Vagina (tissue), 2 donors: ENCODE measurements at places on chromosomes 2 and 18. TPM values are rescaled to one million over a fixed set of nuclear protein-coding genes. Genes with fewer than 3 reads are reported as not detected.
A peak's percentile ranks its signal among the peaks of the same experiment; 100 is the strongest.

LRP1B gene
- total RNA-seq = 8.8 TPM

TMEM169 gene
- total RNA-seq = not detected

DLX1 gene
- total RNA-seq = not detected

DNA sequence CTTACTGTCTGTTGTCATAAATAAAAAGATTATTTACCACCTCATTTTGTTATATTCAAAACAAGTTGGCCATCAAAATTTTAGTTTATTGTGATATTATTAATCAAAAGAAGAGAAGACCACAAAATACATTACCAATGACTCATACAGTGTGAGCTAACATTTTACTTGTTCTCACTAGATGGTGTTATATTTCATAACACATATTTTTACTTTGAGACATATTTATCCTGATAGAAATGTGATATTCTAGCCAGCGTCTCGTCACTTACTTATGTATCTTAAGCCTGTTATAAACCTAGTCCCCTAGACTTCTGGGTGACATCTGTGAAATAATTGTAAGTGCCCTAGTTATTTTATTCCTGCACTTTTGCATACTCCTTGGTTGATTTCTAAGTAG, 263.2 kb downstream of the CDH7 start:
- H3K4me1 ChIP-seq = no peaks in the 10 kb centered on the region
- no peak overlapping the region for H3K4me3 ChIP-seq
- H3K27ac ChIP-seq = no peak overlapping the region
- no peaks in the 10 kb centered on the region for H3K27me3 ChIP-seq

DNA sequence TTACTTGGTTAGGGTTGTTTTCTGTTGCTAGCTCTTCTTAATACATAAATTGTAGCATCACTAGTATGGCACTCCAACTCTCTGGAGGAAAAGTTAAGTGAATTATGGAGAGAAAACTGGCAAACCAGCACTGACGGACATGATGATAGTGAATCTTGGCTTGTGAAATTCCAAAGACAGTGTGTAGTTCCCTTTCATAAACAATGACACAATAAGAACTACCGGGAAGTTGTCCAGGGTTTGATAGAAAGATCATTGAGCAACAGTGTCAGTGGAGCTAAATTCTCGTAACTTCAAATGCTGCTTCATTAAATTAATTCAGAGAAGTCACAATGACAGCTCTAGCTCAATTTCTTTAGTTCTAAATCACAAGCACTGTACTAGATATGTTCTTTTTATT, 66.5 kb downstream of the RIT2 start:
- DNase-seq = no peak
- H3K4me1 ChIP-seq = no peaks in the 10 kb centered on the region

DNA sequence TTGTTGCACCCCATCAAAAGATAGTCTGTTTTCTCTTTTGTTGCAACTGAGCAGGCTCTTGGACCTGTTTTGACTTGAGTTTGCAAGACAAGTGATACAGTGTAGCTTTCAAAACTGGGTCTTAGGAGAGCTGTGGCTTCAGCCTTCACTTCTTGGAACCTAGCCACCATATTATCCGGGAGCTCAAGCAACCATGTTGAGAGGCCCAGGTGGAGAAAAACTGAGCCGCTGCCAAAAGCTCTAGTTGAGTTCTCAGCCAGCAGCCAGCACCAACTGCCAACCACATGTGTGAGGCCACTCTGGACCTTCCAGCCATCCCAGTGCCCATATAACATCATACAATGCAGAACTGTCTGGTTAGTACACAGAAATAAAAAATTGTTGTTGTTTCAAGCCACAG, 5.4 kb downstream of the CACNB4 start:
- H3K36me3 ChIP-seq = no peaks in the 10 kb centered on the region
- no peak for DNase-seq
- H3K27ac ChIP-seq = no peak overlapping the region
- no peak overlapping the region for H3K4me3 ChIP-seq
- no peaks in the 10 kb centered on the region for H3K27me3 ChIP-seq

GLI2 gene
- 16.2 TPM for total RNA-seq

TTN gene
- total RNA-seq = 2.0 TPM

DNA sequence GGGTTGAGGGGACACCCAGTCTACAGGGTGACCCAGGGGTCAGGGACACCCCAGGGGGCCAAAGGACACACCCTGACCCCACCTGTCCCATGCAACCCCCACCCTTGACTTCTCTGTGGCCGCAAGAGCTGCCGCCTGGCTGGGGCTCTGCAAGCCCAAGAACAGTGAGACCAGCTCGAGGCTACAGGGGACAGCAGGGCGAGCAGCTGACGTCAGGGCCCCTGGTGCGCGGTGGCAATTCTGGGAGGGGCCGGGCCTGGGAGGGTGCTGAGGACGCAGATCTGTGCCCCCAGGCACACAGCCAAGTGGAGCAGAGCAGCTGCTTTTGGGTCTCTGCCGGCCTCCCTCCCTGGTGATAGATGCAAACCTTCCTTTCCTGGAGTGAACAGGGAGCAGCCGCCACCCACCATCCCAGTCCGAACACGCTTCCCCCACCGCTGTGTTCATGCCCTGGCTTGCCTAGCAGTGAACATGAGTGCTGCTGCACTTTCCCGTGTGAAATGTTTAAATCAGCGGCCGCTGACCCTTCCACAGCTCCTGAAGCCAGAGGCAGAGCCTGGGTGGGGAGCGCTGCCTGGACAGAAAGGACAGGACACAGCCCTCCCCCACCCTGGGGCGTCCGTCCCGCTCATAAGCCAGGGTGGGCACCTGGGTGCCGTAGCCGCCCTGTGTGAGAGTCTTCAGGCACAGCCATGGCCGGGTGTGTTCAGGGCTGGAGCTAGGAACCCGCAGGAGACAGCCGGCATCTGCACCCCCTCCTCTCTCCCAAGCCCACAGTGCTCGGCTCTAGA, 46.9 kb downstream of the SLC66A2 start:
- H3K27ac ChIP-seq = no peak overlapping the region
- H3K4me3 ChIP-seq = no peak overlapping the region
- H3K36me3 ChIP-seq = peaks cover 26% of the 10 kb centered on the region
- peaks cover 11% of the 10 kb centered on the region for H3K4me1 ChIP-seq
- no peaks in the 10 kb centered on the region for H3K27me3 ChIP-seq

GRCh38 chr18:21599585-21600525, 649 bp downstream of the ESCO1 start:
- DNase-seq = peak; percentile 88
- H3K27ac ChIP-seq = peak overlapping the region; percentile 98
- H3K4me3 ChIP-seq = peak overlapping the region; percentile 99
- no peaks in the 10 kb centered on the region for H3K27me3 ChIP-seq

GRCh38 chr2:31227110-31227509, 6.8 kb upstream of the EHD3 start:
- no peak for DNase-seq
- H3K27me3 ChIP-seq = no peaks in the 10 kb centered on the region
- peaks cover 8% of the 10 kb centered on the region for H3K4me1 ChIP-seq
- H3K4me3 ChIP-seq = no peak overlapping the region
- no peak overlapping the region for H3K27ac ChIP-seq

DNA sequence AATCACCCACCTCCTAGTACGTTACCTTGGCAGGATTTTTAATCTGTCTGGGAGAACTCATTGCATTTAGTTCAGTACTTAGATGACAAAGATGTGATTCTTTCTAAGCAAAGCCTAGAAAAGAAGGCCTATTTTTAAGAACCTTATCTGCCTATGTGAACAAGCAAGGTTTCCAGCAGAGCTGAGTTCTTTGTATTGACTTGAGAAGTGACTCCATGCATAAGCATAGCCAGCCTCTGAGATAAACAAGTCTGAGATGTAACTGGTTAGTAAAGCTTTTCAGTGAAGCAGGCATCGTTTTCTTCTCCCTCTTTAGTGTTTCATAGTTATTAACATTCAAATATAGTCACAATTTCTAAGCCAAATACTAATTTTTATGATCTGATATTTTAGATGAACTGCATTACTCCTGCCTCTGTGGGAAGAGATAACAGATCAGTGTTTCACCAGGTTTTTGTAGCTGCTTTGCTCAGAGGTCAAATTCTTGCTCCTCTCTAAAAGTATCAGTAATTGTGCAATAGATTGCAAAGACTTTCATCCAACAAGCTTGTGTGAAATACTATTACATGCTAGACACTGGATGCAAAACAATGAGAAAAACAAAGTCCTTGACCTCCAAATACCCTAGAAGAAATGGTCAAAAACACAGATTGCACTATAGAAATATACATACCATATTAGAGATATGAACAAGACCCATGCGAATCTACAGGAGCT, 107.8 kb downstream of the MBD2 start:
- H3K36me3 ChIP-seq = no peaks in the 10 kb centered on the region
- H3K27ac ChIP-seq = no peak overlapping the region
- peaks cover 4% of the 10 kb centered on the region for H3K4me1 ChIP-seq
- DNase-seq = no peak

DNA sequence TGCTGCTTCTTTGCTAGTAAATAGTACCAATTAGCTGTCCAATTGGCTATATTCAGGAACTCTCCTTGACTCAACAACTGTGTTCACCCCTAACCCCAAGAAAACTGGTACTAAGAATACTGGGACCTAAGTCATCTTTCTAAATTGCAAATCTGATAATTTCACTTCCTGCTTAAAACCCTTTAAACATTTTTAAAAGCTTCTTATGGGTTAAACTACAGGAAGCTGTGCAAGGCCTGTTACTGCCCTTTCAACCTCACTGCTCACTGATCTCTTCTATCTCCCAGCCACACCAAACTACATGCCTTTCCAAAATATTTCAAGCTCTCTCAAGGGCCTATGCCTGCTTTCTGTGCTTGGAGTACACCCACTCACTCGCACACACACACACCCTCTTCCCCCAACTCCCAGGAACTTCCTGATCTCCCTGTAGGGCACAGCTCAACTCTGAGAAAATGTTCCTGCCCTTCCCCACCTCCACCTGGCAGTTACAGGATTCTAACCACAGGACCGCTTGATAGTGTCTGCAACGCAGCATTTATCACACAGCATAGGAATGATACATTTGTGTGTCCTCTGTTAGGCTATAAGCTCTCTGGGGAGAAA, 6.7 kb downstream of the LMAN1 start:
- H3K36me3 ChIP-seq = peaks cover 57% of the 10 kb centered on the region
- no peak overlapping the region for H3K4me3 ChIP-seq

DNA sequence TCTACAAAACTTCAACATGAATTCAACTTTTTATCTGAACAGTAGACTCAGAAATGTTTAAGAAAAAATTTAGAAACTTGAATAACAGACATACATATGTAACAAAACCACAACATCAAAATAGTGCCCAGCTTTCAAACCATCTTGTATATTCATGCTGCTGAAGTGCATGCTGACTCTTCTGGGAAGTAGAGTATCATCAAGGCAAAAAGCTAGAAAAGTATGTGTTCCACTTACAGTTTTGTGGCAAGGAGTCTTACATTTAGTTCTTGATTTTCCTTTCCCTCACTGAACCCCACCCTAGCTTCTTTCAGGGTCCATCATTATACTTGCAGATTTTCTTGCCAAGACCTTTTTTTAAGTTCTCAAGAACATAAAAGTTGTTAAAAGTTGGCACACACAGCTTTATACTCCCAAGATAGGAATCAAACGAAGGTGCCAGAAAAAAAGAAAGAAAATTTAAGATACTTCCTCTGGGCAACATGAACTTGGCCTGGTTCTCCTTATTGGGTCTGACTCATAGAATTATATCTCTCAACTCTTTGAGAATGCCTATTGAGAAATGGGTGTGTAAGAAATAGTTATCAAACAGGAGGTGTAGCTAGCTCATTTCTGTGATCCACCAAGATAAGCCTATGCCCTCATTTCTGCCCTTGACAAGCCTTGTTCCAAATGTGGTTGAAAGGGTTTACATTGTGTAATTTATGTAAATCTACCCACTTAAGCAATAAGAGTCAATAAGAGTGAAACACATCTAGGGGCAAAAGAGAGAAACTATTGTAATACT, 667.6 kb upstream of the ACVR2A start:
- H3K4me3 ChIP-seq = no peak overlapping the region
- no peaks in the 10 kb centered on the region for H3K36me3 ChIP-seq
- no peaks in the 10 kb centered on the region for H3K4me1 ChIP-seq
- H3K27me3 ChIP-seq = no peaks in the 10 kb centered on the region
- H3K27ac ChIP-seq = no peak overlapping the region

DNA sequence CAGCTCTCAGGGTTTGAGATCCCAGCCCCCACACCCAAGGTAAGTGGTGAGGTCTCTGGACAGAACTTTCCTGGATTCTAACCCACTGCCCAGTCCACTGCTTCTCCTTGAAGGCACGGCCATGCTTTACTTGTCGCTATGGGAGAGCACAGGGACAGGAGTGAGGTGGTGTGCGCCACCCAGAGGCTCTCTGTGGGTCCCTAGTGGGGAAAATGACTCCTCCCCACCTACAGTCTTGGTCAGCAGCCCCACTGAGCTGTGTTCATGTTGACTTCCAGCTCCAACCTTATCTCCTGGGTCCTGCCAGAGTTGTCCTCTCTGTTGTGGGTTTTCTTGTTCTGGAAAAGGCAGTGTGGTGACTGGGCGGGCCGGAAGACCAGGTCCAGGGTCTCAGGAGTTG, 11.1 kb downstream of the TET3 start:
- no peaks in the 10 kb centered on the region for H3K36me3 ChIP-seq
- H3K27me3 ChIP-seq = no peaks in the 10 kb centered on the region
- H3K4me1 ChIP-seq = peaks cover 28% of the 10 kb centered on the region
- H3K27ac ChIP-seq = no peak overlapping the region
- H3K4me3 ChIP-seq = no peak overlapping the region

GRCh38 chr18:74608681-74609080, 11.0 kb downstream of the ZNF407 start:
- H3K36me3 ChIP-seq = no peaks in the 10 kb centered on the region
- H3K4me1 ChIP-seq = peaks cover 7% of the 10 kb centered on the region
- DNase-seq = no peak

TANC1 gene
- 61.9 TPM for total RNA-seq

- H3K27ac ChIP-seq = no peak overlapping the region
- H3K4me3 ChIP-seq = no peak overlapping the region
- no peaks in the 10 kb centered on the region for H3K4me1 ChIP-seq
- no peak for DNase-seq
- H3K27me3 ChIP-seq = no peaks in the 10 kb centered on the region
Observed at GRCh38 chr2:227117027-227117426, 47.0 kb downstream of the COL4A4 start.

SPHKAP gene
- 1.2 TPM for total RNA-seq

DNA sequence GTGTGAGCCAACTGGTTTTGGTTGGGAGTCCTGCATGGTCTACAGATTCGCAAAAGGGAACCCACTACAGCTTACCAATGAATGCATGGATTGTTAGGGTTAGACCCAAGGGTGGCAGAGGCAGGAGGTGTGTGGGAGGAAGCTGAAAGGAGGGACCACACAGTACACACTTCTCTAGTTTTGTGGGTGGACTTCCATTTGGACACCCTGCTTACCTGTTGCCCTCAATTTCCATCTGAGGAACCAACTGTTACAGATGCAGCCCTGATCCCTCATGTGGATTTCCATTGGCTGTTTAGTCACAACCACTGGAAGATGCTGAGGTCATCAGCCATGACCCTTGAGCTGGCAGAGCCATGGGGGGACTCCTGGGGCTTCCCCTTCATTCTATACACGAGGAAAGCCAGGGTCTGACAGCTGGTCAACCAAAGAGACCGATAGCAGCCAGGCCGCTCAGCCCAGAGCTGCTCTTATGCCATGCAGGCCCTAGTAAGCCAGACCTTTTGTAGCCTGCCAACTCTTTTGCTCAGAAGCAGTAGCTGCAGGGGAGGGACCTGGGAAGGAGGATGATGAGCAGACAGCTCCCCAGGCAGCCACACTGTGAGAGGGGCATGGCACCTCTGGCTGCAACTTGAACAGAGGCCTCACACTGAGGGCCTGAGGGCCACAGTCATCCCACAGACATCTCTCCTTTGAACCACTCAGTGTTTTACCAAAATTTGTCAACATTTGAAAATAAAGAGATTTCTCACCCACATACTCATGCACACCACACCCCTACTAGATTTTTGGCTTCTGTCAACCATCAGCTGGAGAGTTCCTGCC, 162.1 kb downstream of the SETBP1 start:
- H3K4me3 ChIP-seq = no peak overlapping the region
- no peaks in the 10 kb centered on the region for H3K27me3 ChIP-seq
- no peak overlapping the region for H3K27ac ChIP-seq
- H3K4me1 ChIP-seq = peaks cover 52% of the 10 kb centered on the region
- H3K36me3 ChIP-seq = no peaks in the 10 kb centered on the region
